Endothelial cell (in vitro differentiated cells): ENCODE measurements at places on chromosomes 2 and 18.

- no peak for DNase-seq
Measured at GRCh38 chr2:152730591-152731333, 12.3 kb downstream of the ARL6IP6 start.

DNA sequence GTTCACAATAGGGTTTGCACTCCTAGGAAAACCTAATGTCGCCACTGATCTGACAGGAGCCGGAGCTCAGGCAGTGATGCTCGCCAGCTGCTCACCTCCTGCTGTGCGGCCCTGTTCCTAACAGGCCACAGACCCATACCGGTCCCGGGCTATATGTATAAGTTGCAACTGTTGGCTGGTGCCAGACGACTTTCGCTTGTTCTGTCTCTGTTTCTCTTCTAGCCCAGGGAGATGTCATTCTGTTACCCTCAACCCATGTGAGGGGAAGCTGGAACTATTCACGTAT is 170.3 kb downstream of the BCL2 start:
- no peak for DNase-seq

GRCh38 chr2:65666156-65666725 is 233.8 kb upstream of the SPRED2 start:
- DNase-seq = no peak

DNA sequence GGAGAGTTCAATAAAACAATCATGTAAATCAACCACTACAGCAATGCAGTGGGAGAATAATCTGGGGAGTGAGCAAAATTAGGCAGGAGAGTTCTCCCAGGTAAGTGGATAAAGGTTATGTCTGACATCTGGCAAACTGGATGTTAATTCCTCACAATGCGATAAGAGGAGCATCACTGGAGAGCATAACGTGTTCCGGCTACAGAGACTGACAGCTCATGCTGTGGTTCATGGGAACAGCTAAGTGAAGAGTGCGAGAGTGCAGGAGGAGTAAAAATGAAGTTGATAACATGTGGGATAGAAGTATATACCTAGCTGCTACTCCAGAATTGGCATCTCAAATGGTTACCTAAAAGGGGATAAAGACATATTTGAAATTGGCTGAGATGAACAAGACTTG is 153.2 kb downstream of the LTBP1 start:
- DNase-seq = no peak

GRCh38 chr2:173467751-173468150 is 113.1 kb downstream of the CDCA7 start:
- no peak for DNase-seq

DNA sequence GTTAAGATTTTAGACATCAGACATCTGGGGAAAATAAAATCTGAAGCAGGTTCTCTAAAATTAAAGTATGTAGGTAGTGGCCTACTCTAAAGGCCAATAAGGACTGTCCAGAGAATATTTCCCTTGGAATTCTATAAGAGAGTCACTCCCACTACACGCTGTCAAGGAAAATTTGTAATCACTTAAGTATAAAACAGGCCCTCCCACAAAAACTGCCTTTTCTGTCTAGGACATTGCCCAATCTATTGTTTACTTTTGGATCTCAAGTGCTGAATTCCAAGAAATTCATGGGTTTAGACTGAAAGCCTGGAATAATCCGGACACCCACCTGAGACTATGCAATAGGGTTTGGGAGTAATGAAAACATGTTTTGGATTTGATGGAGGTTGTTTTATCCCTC is 1.7 kb upstream of the SRBD1 start:
- no peak for DNase-seq

DNA sequence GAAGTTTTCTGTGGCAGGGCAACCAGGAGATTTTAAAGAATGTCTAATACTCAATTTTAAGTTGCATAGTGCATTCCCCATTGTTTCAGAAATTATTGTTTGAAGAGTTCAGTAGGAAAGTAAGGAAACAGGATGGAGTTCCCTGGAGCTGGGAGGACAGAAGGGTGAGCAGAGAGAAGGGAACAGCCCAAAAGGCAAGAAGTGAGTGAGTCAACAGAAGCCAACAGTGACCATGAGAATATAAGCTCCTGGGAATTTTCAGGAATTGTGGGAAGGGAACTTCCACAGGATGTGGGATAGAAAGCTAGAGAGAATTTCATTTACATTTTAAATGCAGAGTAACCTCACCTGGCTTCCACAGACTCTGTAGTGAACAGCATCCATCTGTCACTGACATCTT is 268.1 kb upstream of the ATP5MC3 start:
- no peak for DNase-seq

DNA sequence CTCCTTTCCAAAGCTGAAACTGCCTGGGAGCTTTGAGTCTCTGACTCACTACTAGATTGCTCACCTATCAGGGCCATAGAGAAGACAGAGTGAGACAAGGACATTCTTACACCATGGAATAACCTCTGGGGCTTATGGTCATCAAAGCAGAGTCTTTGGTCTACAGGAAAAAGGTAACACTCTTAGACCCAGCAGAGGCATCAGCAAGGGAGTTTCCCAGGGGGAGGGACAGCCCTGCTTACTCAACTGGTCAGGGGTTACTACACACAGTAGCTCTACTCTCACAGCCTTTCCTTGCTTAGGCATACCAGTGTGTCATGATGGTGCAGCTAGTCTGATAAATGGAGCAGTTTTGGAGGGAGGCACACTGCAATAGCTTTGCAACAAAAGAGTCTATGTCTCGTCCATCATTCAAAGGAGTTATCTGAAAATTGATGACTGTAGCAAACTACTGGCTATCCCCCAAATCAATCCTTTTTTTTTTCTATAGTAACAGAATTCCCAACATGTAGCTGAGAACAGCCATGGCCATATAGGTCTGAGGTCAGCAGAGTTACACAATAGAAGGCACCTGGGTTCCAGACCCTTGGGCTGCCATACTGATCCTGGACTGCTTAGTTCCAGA is 22.4 kb upstream of the CD28 start:
- no peak for DNase-seq

GRCh38 chr2:149258531-149258930 is 71.9 kb upstream of the LYPD6 start:
- no peak for DNase-seq

DNA sequence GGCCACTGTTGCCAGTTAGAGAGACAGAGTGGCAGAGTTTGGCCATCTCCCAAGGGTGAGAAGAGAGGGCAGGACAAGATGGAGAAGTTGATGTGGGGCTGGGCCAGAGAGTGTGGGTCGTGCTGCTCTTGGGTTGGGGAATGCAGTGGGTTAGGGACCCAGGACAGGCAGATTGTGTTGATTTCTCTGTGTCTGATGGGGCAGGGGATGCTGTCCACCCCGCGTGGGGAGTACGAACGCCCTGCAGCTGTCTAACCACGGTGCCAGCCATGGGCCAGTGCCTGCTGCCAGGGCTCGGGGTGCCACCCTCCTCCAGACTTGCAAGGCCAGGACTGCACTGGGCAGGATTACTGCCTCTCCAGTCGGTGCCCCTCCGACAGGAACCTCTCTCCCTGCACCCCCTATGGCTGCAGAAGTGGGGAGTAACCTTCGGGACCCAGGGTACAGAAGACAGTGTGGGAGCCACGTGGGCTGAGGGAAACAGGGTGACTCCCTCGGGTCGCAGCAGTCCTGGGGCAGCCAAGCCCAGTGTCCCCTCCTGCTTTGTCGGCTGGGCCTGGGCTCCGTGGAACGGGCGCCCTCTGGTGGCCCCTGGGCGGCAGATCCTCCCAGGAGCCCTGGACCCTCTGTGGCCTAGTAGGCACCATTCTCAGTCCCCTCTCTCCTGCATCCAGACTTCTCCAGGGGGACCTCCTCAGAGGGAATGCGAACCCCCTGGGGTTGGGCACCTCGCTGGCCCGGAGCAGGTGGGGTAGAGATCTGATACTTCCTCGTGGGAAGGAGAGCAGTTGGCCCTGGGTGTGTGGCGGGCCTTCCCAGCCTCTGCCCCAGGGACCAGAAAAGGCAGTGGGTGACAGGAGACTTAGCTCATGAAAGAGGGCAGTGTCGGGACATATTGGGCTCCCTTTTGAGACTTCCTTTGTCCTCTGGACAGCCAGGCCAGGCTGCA is 2.7 kb downstream of the GPC1 start:
- peak; percentile 83 for DNase-seq

- no peak for DNase-seq
Measured at GRCh38 chr2:189685540-189686229, 11.2 kb downstream of the ANKAR start.

GRCh38 chr2:121080013-121080772 is 204.8 kb downstream of the TFCP2L1 start:
- DNase-seq = peak; percentile 87

DNA sequence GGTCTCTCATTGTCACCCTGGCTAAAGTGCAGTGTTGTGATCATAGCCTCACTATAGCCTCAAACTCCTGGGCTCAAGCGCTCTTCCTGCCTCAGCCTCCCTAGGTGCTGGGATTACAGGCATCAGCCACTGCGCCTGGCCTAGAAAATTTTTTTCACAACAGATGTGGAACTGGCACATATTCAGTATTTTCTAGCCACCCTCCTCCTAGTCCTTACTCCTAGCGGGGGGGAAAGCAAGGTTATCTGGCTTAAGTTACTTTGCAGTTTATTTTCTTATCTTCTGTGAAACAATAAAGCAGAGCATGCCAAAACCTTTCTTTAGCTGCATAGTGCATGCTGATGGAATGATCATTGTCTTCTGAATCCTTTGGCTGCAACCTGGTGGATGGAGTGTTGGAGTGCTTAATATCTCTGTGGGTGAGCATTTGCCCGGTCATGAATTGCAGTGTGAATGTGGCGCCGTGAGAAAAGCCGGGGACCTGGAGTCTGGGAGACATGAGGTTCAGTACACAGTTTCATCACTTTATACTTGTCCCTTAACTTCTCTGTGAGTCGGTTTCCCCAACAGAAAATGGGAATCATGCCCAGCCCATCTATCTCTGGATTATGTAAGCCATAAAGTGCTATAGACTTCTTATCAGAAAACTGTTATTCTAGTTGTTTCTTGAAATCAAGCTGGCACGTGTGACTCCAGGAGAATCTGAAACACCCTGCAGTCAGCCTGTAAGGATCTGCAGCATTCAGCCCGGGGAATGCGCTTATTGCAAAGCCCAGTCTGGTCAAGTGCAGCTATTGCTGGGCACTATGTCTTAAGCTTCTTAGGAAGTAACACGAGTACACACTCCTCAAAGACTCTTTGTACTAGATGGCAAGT is 38.2 kb upstream of the MAP3K20 start:
- DNase-seq = no peak

DNA sequence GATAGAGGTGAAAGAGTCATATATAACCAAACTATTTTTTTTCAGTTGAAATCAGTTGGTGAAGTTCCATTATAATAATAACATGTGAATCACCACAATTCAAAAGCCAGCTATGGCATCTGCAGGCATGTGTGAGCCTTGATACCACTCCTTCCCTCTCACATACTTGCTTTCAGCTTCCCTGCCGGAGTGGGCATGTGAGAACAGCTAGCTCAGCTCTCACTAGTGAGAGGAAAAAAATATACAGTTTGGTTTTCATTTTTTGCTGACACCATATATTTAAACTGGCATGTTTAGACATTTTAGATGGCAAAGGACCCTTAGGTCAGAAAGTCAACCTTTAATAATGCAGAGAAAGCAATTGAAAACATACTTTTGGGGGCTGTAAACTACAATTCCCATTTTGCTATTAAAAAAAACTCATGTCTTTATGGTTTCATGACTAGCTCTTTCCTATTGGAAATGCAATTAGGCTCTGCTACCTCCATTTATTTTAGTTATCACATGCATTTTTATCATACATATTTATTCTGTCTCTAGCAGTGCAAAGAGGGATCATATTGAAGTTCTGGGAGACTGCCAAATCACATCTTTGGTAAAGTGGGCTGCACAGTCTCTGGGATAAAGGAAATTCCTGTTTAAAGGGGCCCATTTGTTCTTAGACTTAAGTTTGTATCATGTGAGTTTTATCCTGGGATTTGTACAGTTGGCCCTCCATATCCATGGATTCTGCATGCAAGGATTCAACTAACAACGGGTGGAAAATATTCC is 33.2 kb upstream of the SLC40A1 start:
- DNase-seq = peak; percentile 32

DNA sequence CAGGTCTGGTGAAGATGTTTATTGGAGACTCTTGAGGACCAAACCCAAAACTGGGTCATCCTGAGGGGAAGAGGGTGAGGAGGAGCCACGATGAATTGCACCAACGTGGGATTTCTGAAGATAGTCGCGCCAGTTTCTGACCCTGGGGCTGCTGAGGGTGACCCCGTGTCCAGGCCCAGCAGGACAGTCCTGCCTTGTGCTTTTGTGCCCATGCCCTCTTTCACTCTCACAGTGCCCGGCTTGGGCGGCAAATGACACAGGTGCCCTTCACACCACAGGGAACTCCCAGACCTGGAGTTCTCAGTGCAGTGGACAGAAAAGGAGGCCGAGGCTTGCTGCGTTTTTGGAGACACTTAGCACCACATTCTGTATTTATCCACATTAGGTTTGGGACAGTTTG is 15.5 kb upstream of the KIF1A start:
- DNase-seq = no peak

- DNase-seq = no peak
Measured at GRCh38 chr18:77701977-77702376, 452.3 kb downstream of the GALR1 start.

DNA sequence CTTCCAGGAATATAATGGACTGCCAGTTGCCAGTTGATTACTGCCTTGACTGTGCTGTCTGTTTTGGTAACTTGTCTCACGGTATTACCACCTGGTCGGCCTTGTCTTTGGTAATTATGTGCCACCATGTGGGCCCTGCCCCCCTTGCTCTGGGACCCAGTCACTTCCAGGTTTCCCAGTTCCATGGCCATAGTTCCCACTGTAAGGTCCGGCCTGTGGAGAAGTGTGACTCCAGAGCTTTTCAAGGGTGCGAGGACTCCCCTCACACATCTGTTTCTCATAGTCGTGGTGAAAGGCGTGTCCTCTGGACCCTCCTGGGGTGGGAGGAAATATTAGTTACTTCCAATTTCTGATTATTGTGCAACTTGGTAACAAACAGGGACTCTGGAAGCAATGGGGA is 150.5 kb downstream of the SEPTIN10 start:
- DNase-seq = no peak

DNA sequence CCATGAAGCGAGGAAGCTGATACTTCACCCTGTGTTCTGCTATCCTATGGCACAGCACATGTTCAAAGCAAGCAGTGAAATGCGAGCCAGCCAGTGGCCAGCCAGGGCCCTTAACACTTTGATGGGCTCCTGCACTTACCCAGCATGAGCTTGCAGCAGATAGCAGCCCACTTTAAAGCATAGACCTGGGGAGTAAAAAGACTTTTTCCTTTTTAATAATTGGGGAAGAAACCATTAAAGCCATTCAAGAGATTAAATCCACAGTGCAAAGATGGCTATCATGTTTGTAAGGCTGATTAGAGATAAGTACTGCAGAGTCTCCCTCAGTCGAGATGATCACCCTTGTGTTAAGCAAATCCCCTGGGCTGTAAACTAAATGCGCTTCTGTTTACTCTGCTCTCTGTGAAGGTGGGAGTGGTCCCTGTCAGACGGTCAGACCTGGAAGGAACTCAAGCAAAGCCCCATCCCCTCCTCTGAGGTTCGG is 15.7 kb downstream of the CCBE1 start:
- DNase-seq = no peak

DNA sequence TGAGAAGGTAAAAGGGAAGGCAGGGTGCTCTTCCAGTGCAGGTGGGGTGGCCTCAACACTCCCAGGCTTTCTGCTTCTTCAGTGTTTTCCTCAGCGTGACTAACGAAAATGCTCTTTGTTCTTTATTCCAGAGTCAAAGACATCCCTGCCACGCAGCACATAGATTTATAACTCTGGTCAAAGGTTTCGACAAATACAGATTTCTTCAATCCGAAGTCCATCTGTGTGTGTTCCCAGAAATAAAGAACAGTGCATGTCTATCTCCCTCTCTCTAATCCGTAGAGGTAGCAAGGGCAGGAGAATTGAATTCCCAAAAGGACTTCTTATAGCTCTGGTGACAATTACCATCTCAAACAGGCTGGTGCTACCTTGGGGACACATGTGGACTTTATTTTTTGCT is 26.4 kb upstream of the TDRD15 start:
- DNase-seq = no peak
